Naive thymus-derived CD8-positive, alpha-beta T cell (primary cell): ENCODE measurements at places on chromosomes 11 and 22. TPM values are rescaled to one million over a fixed set of nuclear protein-coding genes. Genes with fewer than 3 reads are reported as not detected.

GRCh38 chr11:65506772-65507505 is 8.1 kb downstream of the MALAT1 start:
- peak; percentile 57 for DNase-seq
- H3K27ac ChIP-seq: peak overlapping the region; percentile 87
- peaks cover 61% of the 10 kb centered on the region for H3K4me1 ChIP-seq
- no peak overlapping the region for H3K4me3 ChIP-seq
- peaks cover 25% of the 10 kb centered on the region for H3K36me3 ChIP-seq

DNA sequence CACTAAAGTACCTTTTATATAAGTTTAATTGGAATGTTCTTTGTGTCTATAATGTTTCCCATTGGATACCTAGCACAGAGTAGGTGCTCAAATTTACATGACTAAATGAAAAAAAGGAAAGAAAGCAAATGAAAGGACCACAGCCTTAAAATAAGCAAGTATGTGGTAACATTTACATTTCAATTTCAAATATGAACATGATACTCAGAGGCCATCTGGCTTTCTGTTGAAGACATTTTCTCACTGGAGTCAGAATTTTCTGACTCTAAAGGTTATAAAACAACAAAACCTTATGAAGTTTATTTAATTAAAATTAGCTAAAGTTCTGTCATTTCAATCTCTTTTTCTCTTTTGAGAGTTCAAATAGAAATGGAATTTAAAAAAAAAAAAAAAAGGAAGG is 904 bp upstream of the ANGPTL5 start:
- H3K36me3 ChIP-seq: no peaks in the 10 kb centered on the region
- H3K4me1 ChIP-seq: peaks cover 24% of the 10 kb centered on the region
- no peak overlapping the region for H3K27ac ChIP-seq
- no peaks in the 10 kb centered on the region for H3K27me3 ChIP-seq

The OR52M1 gene
- polyA plus RNA-seq: not detected

The ZNRF3 gene
- 0.08 TPM for polyA plus RNA-seq

DNA sequence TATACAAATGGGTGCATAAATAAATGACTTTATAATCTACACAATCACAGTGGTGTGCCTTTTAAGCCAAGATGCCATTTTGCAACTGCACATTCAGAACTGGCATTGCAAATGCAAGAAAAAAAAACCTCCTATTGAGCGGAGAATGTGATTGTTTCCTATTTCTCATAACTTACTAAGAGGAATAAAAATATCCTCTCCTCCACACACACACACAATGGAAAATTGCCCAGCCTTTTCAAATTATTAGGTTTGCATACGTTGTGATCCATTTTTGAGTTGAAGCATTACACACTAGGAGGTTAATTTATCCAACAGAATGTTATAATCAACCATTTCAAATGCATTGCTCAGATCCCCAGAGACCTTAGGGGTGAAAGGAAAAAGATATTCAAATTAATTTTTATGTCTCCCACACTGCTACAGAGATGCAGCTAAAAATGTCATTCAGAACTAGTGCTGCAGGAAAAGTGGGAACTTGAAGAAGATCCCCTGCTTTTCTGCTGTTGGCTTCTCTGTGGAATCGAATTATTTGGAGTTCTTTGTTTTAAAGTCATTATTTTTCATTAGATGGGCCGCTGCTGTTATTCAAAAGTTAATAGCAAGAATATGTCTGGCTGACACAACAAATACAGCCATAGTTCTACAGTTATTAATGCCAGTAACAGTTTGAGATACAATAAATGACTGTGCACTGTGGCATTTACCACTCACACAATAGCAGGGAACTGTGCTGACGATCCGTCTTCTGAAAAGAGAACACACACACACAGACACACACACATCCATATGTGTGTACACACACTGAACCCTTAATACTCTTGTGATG is 299.9 kb upstream of the ANO5 start:
- no peaks in the 10 kb centered on the region for H3K27me3 ChIP-seq
- no peak overlapping the region for H3K27ac ChIP-seq
- no peaks in the 10 kb centered on the region for H3K4me1 ChIP-seq
- DNase-seq: no peak
- no peak overlapping the region for H3K4me3 ChIP-seq

The C11orf16 gene
- 0.09 TPM for polyA plus RNA-seq

- H3K27me3 ChIP-seq: no peaks in the 10 kb centered on the region
- H3K4me1 ChIP-seq: no peaks in the 10 kb centered on the region
- DNase-seq: no peak
- no peaks in the 10 kb centered on the region for H3K36me3 ChIP-seq
- H3K27ac ChIP-seq: no peak overlapping the region
These were observed 499.4 kb downstream of the FAM181B start for GRCh38 chr11:82234256-82234655.
